ENCODE measurements at places on chromosomes 7 and 10.

DNA sequence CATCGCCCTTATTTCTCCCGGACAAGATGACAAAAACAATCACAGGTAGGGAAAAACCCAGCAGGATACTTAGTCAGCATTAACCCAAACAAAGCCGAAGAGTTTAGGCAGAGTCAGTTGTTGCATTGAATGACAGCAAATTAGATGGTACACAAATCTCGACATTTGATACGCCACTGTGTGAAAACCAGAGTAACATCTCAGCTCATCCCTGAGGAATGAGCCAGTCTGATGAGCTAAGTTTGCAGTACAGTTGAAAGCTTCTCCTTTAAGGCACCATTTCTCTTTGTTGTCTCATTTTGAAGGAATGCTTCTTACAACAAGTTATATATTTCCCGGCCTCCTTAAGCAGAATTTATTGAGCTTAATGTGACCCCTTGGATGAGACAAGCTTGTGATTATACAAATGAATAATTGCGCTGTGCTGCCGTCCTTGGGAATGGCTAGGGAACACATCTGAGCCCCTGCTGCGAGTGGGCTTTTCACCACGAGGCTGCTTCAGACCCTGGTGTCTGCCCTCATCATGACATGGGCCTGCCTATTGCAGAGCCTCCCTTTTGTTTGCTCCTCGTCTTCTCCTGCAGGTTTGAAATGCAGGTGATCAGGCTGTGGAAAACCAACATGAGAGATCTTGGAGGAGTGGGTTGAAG is 137.3 kb downstream of the CELF2 start:
- no peak for DNase-seq

GRCh38 chr10:73799899-73800559 is 11.4 kb downstream of the NDST2 start:
- DNase-seq, result no peak

DNA sequence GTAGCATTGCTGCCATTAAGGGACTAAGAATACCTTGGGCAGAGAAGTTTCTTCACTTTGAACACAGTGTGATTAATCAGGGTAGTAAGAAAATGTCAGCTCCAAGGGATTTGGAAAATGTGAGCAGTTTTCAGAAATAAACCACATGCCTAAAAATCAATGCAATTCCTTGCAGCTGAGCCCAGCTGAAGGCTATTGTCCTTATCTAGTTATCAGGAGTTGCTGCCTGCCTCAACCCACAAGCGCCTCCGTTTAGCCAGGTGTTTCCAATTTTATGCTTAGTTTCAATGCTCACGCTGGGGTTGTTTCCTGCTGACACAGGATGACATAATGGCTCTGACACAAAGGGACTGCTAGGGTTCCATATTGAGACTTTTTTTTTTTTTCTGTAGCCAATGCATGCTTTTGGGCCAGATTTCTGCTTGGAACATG is 132.3 kb upstream of the ANK3 start:
- DNase-seq, result no peak

GRCh38 chr10:21953585-21954057 is 49.9 kb downstream of the DNAJC1 start:
- no peak for DNase-seq

DNA sequence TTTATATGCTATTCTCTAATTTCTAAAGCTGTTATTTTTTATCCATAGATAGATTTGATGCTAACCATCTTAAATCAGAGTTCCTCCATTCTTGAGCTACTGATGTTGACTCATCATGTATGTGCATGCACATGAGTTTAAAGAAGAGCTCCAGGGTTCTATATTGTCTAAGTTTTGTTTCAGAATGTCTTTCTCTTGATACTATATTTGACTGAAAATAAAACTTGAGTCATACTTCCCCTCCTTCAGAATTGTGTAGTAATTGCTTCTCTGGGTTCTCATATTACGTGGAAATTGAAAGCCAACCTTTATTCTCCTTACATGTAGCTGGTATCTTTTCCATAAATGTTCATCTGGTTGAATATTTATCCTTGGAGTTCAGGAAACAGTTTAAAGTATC is 89.4 kb downstream of the LRRTM3 start:
- DNase-seq, result no peak

- no peak for DNase-seq
Observed at GRCh38 chr10:98956576-98957260, 278.9 kb downstream of the HPSE2 start.

DNA sequence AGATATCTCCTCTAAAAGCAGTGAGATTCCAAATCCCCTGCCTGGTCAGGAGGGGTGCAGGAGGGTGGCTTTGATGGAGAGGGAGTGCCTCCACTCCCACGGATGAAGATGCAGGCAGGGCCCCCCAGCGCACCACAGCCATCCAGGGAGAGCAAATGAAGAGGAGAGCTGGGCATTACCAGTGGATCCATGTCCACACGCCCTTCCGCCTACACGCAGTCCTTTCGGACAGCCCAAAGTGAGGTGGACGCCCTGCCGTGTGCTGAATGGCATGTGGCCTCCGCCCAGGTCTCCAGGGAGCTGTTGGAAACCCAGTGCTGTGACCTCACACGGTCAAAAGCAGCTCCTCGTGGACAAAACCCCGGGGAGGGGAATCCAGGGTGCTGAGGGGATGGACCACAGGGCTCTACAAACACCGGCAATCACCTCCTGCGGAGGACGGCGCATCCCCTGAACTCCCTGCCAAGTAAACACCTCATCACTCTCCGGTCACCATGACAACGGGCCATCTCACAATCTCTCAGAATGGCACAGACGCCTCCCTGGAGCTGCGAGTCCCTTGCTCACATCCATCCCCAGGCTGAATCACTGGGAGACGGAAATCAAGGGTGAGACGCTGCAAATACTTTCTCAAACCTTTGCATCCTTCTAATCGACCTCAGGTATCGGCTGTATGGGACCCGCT is 35.0 kb upstream of the DNAAF5 start:
- no peak for DNase-seq

- no peak for DNase-seq
Observed at GRCh38 chr7:76260171-76260703, 42.2 kb upstream of the HSPB1 start.

GRCh38 chr10:103276251-103276895 is 565 bp upstream of the INA start:
- DNase-seq, result no peak

- no peak for DNase-seq
Observed at GRCh38 chr7:42961170-42961569, 29.0 kb downstream of the MRPL32 start.

DNA sequence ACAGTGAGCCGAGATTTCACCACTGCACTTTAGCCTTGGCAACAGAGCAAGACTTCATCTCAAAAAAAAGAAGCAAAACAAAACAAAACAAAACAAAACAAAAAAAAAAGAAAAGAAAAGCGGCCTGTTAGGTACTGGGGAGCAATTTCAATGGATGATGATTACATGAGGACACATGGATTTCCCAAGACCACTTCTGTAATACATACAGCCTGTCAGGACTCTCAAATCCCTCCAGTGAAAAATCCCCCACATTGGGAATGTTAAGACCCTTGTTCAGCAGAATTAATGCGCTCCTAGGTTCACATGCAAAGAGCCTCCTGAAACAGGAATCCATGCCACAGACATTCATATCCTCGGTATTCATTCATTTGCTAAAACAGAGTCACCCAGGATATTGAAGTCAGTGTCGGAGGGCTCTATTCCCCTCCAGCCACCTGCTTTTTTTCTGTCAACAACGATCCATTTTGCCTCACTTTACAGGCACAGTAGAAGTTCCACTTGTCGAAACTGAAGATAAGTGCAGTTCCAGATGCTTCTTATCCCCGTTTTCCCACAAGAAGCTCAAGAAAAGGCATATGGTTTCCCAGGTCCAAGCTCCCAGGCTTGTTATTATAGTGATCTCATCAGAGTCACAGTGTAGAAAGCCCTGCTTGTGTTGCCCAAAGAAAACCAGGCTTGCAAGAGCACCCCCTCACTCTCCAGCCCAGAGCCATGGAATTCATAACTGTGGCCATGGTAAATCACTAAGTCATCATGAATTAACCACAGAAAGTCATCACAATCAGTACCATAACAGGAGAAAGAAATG is 20.2 kb downstream of the SLC16A12 start:
- no peak for DNase-seq

- no peak for DNase-seq
Observed at GRCh38 chr10:125093974-125094705, 66.2 kb downstream of the CTBP2 start.

DNA sequence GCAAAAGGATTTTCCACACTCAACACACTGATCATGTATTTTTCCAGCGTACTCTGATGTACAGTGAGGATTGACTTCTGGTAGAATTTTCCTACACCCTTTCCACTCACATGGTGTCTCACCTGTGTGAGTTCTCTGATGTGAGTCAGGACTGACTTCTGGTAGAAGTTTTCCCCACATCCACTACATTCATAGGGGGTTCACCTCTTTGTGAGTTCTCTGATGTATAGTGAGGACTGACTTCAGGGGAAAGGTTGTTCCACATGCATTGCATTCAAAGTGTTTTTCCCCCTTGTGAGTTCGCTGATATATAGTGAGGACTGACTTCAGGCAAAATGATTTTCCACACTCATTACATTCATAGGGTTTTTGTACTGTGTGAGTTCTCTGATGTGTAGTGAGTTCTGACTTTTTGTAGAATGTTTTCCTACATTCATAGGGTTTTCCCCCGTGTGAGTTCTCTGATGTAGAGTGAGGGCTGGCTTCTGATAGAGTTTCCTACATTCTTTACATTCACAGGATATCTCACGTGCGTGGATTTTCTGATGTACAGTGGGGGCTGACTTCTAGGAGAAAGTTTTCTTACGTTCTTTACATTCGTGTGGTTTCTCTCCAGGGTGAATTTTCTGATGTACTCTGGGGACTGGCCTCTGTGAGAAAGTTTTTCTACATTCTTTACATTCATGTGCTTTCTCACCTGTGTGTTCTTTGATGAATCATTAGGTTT is 146.5 kb downstream of the GLRX3 start:
- DNase-seq, result no peak

GRCh38 chr7:38244516-38244915 is 28.9 kb downstream of the TARP start:
- no peak for DNase-seq

DNA sequence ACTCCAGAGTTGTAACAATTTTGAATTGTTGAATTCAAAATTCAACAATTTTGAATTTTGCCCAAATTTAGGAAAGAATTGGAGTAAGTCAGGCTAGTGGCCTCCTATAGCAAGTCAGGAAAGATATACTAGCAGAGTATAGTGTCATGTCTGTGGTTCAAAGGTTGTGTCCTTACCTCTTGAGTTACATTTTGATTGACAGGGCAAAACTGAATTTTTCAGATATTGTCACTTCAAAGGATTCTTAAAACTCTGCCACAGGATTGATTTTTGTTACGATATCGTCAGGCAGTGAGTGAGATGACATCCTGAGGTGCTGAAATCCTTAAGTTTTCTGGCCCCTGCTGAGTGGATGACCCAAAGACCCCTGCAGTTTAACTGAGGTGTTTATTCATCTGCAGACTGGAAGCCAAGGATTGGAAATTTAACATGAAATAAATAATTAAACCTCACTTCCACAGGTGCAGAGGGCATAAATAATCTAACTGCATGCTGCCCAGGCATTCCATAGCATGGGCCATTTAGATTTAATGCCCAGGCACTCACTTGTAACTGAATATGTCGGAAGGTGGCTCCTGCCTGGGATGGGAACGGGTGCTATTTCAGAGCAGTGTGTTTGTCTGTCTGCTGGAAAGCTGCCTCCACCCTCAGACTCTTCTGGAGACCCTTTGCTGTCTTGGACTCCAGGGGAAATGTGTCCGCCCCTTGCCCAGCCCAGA is 50.8 kb downstream of the RBM20 start:
- DNase-seq, result no peak

- no peak for DNase-seq
Observed at GRCh38 chr7:120280743-120281142, 7.8 kb downstream of the KCND2 start.

All from C1 segment of cervical spinal cord (tissue), 14 donors.